ENCODE measurements at places on chromosomes 3 and 15.

- DNase-seq = no peak
Measured at GRCh38 chr3:166405465-166405864, 568.2 kb upstream of the BCHE start.

- DNase-seq = no peak
Measured at GRCh38 chr15:64521726-64522164, 61.4 kb downstream of the ZNF609 start.

DNA sequence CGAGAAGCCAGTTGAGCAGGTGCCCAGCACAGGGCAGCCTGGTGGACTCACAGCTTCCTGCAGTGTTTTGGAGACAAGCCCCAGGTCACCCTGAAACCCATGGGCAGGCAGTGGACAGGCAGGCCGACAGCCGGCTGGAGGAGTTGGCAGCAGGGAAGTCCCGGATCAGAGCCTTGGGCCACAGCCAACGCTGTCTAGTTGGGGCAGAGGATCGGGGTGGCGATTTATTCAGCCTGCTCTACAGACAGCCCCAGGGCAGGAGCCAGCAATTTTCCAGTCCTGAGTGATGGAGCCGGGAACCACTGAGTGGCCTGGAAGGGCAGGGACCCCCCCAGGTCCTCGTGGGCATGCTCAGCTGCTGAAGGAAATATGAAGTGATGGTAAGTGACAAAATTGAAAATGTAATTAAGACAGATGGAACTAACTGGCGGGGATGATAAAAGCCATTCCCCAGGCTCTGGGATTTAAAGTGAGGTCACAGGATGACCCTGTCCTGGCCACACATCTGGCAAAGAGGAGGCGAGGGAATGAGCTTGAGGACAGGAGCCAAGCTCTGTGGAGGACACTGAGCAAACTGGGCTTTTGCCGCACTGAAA is 34.4 kb upstream of the TBC1D21 start:
- peak; percentile 42 for DNase-seq

GRCh38 chr3:44058868-44059203 is 182.8 kb upstream of the TOPAZ1 start:
- no peak for DNase-seq

GRCh38 chr15:33396475-33396874 is 85.7 kb downstream of the RYR3 start:
- no peak for DNase-seq

- DNase-seq = no peak
Measured at GRCh38 chr3:34067536-34068051, 269.2 kb downstream of the PDCD6IP start.

DNA sequence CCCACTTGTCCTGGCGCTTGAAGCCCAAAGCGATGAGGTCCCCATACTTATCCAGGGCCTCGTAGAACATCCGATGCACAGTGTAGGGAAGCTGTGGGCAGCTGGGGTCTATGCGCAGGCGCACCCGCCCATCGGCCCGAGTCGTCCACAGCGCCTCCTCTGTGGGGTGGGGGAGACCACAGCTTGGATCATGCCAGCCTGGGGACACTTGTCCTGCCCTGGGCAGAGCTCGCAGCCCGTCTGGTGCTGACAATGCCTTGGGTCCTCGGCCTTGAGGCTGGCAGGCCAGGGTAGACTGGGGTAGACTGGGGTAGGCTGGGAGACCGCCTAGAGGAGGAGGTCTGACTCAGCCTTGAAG is 39.8 kb downstream of the ACSBG1 start:
- no peak for DNase-seq

- no peak for DNase-seq
Measured at GRCh38 chr3:59899061-59899460, 849.2 kb upstream of the CFAP20DC start.

- no peak for DNase-seq
Measured at GRCh38 chr3:49413338-49413734, 1.1 kb downstream of the TCTA start.

- no peak for DNase-seq
Measured at GRCh38 chr3:38757721-38758120, 58.3 kb downstream of the SCN10A start.

GRCh38 chr3:44561076-44561475 is 6.1 kb downstream of the ZKSCAN7 start:
- DNase-seq = no peak

GRCh38 chr3:193942516-193943055 is 193.4 kb upstream of the HES1 start:
- no peak for DNase-seq

- no peak for DNase-seq
Measured at GRCh38 chr15:88179562-88179961, 77.0 kb downstream of the NTRK3 start.

GRCh38 chr3:197408177-197408957 is 110.0 kb upstream of the DLG1 start:
- no peak for DNase-seq

DNA sequence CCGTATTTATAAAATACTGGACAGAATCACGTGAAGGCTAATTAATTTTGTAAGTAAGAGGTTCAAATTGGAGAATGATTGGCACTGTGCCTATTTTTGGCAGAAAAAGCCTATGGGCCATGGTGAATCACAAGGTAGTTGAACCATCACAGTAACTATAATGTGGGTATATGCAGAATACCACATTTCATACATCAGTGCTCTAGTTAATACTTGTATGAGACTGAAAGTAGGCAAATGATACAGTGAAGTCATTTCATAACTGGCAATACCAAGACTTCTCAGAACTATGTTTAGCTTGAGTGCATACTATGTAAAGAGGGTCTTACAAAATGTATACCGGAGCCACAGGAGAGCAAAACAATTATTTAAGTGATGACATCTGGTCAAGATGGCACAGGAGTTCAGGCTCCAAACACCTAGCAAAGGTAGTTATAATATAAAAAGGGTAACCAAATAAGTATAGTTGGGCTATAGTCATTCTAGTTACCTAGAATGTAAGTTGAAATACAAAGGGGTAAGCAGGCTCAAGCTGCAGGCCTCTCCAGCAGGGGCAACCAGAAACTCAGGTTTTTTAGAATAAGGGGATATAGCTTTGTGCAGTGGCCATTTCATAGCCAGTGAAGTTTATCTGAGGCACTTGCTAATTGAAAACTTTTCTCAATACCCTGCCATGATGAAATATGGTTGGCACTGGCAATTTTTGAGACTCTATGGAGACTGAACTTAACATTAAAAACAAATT is 19.1 kb downstream of the GPR160 start:
- no peak for DNase-seq

DNA sequence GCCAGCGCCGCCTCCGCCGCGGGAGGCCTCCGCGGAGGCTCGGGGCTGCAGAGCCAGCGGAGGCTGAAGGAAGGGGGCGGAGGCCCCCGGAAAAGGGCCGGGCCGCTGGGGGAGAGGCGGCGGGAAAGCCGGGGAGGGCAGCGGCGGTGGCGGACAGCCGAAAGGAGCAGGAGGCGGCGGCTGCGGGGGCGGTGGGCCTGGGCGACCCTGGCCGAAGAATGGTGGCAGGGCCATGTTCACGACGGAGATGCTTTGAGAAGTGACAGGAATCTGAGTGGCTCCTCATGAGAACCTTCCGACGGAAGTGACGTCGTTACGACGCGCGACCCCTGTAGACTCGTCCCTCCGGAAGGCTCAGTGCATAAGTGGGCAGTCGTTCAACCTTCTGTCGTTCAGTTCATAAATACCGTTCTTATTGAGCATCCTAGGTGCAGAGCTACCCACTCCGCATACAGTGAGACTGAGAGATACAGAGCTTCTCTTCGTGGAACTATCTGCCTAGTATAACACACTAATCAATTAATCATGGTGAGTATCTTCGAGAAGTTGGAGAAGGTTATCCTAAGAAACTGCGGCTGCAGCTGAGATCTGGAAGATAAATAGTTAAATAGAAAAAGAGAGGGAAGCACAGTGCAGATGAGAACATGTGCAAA is at the start of gene PDCD7:
Gene PDCD7 (minus strand): TSS at position 261 of the 653 bp plus-strand sequence. CDS start 27 bp downstream, at position 234.
- DNase-seq = peak; percentile 85

DNA sequence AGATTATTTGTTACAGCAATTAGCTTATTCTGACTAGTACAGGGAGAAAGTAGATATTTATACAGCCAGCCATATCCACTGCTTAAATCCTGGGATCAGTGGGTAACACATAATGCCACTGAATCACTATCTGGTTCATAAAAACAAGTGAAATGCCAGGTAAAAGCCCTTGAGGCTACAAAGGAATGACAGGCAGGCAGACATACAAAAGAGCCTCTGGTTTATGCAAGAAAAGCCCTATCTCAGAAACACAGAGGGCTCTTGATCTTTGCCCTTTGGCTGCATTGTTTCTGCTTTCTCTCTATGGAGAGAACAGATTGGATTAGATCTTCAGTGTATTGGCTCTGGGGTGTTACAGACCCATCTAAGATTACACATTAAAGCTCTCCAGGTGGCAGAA is 115.4 kb upstream of the GADL1 start:
- DNase-seq = no peak

DNA sequence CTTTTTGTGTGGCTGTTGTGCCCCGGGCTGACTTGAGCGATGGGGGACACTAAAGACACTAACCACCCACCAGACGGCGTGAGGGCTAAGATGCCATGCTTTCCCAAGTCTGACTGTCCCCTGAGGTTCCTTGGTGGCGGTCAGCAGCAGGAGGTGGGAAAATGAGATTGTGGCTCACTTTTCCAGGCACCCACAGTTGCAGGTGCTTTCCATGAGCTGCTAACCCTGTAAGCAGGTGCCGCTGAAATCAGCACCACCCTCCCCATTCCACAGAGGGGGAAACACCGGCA is 17.7 kb downstream of the PRR23E start:
- no peak for DNase-seq

GRCh38 chr3:23706111-23706510 is 99.6 kb upstream of the UBE2E1 start:
- DNase-seq = no peak

GRCh38 chr3:34878488-34878887 is 760.8 kb upstream of the ARPP21 start:
- DNase-seq = no peak

DNA sequence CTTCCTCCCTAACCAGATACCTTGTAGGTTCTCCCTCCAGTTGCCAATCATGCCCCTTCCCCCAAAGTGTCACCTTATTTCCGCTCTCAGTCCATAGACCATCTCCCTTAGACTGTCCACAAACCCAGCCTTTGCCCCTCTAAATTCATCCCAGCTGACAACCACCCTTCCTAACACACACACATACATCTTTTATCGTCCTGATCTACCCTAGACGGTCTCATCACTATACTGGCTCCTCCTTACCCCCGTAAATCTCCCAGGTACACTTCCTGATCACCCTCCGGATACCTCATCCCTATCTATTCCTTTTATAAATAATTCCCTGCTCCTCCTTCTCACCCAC is 828 bp downstream of the THOC7 start:
- DNase-seq = no peak

DNA sequence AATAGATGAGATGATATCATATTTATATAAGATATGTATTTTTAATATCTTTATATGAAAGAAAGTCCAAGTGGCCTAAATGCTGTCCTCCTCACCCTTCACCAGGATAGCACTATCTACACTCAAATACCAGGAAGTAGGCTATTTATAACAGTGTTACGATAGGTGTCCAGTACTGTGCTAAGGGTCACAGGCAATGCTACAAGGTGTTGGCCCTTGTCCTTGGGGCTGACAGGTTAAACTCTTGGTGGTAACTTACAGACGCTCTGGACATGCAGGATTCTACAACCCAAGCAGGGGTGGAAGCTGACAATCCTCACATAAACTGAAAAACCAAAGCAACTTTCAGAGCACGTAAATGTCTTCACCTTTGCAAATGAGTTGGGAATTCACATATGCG is 22.3 kb downstream of the NCEH1 start:
- no peak for DNase-seq

- DNase-seq = peak; percentile 31
Measured at GRCh38 chr3:87792534-87793336, 266.1 kb downstream of the CGGBP1 start.

DNA sequence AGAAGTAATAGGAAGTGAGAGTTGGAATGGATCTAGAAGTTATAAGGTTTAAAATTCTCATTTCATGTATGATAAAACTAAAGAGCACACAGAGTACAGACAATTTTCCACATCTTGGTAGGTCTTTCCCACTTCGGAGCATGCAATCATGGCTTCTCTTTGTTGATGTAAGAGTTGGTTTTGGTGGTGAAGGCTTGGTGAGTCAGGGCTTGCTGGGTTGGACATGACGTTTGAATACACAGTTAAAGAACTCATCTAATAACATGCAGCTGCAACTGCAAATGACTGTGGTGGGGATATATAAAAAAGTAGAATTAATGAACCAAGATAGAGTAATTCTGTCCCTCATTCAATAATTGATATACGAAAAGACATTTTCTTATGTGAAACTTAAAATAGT is 39.5 kb upstream of the GRM7 start:
- DNase-seq = no peak

GRCh38 chr3:111831840-111832239 is 27.2 kb upstream of the PHLDB2 start:
- DNase-seq = no peak

DNA sequence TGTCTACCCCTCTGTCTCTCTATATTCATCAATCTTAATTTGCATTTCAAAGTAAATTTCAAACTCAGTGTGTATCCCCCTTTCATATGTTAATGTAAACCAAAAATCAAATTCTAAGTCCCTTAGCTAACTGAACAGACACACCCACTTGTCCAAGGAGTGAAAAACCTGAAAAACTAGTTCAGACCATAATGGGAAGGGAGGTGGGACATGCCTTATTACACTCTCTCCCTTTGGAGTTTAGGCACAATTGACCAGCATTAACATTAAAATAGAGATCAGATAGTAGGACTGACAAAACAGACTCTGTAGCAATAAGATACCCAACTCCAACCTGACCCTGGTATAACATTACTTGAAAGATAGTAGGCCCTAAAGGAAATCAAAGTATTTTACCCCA is 247.7 kb upstream of the GADL1 start:
- DNase-seq = no peak

GRCh38 chr15:75089456-75090387 is 66.3 kb downstream of the PPCDC start:
- no peak for DNase-seq

- no peak for DNase-seq
Measured at GRCh38 chr3:54826251-54826691, 101.6 kb downstream of the LRTM1 start.

GRCh38 chr15:40335938-40336743 is 4.6 kb downstream of the CCDC9B start:
- no peak for DNase-seq

- DNase-seq = no peak
Measured at GRCh38 chr3:154936196-154936595, 143.9 kb upstream of the MME start.

DNA sequence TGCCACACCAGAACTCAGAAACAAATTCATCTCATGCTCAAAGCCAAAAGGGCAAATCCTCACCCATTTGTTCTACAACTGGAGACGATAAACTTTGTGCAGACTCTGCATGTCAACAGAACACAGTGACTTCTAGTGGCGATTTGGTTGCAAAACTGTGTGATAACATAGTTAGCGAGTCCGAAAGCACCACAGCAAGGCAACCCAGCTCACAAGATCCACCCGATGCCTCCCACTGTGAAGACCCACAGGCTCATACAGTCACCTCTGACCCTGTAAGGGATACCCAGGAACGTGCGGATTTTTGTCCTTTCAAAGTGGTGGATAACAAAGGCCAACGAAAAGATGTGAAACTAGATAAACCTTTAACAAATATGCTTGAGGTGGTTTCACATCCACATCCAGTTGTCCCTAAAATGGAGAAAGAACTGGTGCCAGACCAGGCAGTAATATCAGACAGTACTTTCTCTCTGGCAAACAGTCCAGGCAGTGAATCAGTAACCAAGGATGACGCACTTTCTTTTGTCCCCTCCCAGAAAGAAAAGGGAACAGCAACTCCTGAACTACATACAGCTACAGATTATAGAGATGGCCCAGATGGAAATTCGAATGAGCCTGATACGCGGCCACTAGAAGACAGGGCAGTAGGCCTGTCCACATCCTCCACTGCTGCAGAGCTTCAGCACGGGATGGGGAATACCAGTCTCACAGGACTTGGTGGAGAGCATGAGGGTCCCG is 199.7 kb downstream of the AKAP13 start:
- DNase-seq = no peak
